ENCODE measurements at places on chromosomes 12 and 14.

DNA sequence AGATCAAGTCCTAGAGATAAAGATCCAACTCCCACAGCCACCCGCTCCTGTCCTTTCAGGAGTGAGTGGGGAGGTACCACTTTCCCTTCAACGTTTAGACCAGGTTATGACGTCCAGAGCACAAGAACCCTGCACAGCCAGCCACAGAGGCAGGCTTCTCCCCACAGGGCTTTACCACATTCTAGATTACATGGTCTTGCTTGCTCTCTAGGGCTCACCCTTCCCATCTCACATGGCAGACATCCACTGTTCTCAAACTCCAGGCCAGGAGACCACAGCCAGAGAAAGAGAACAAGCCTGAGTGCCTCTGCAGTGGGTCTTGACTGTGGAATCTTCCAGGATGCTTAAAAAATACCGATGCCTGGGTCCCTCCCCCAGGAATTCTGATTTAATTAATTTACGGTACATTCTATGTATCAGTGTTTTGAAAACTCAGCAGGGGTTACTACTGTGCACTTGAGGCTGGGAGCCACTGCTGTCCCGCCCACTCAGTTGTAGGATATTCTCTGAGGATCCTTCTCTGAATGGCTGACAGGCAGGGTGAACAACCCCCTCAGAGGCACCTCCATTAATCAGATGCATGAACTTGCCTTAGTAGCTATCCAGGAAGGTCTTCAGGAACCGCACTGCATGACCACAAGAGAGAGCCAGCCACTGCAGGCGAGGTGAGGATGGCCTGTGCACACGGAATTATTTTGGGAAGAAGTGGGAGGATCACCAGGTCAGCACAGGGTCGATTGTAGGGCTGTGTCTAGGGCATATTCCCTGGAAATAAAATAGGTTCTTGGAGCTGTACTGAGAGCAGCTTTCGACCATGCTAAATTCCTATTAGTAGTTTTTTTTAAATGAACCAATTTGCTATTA lies 21.5 kb upstream of the SOCS2 start:
- DNase-seq: no peak

GRCh38 chr12:96236221-96236822 lies 42.1 kb downstream of the ELK3 start:
- DNase-seq: no peak

GRCh38 chr12:117403586-117404139 lies 42.2 kb upstream of the NOS1 start:
- DNase-seq: no peak

- DNase-seq: no peak
Measured at GRCh38 chr12:49843876-49844437, 1.1 kb upstream of the BCDIN3D start.

GRCh38 chr12:29879606-29880308 lies 96.0 kb upstream of the TMTC1 start:
- DNase-seq: no peak

DNA sequence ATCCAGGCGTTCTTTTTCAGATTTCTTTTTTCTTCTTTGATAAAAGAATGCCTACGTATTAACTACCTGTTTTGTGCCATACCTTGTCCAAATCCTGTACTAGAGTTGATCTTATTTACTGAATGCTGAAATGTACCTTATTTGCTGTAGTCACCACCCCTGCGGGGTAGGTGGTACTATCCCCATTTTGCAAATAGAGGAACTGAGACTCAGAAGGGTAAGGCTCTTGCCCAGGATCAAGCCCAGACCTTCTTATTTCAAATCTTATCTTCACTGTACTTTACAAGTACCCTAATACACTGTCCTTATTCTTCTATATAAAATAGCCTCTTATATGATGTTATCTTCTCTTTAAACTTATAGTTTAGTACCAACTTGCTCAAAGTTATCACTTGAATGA lies 206.5 kb downstream of the SLC41A2 start:
- no peak for DNase-seq

DNA sequence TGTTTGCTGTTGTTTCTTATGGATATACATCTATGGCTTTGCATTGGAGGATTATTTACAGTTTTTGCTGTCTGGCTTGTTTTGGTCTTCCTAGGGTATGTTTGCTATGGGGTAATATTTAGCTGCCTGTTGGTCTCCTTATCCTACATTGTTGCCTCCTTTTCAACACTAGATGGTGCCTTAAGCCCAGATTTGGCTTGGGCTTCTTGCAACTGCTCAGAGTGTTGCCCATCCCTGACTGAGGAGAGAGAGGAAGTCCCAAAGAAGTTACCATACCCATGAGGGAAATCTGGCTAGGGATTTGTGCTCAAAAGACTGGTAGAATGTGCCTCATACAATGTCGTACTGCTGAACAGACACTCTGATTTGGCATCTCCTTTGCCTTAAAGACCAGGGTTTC lies 94.6 kb upstream of the MUCL1 start:
- no peak for DNase-seq

GRCh38 chr14:38662781-38663180 lies 406.9 kb upstream of the CLEC14A start:
- DNase-seq: no peak

GRCh38 chr14:91400696-91401095 lies 16.9 kb downstream of the CCDC88C start:
- DNase-seq: no peak

DNA sequence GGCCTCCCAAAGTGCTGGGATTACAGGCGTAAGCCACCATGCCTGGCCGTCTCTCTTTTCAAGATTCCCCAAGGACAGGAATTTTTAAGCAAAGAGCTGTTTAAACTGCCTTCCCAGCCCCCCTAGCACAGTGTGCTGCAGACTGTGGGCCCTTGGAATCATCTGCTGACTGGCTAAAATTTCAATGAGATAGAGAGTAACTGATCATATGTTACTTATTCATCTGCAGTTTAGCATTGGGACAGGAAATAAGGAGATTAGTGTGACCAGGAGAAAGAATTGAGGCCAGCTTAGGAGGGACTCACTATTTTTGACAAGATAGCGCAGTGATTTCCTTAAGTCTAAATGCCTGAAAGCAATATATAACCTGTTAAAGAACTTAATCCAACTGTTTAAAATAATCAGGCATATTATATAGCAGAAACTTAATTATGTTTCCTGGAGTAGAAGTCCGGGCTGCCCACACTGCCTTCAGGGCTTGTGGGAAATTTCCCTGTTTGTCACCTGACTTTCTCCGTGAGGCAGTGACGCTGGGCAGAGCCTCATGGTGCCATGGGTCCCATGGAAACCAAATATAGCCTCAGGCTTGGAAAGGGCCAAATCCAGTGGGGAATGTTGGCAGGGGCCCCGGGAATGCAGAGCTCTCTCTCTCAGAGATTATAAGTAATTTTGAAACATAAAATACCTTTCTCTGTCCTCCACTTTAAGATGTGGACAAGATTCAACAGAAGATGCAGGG lies 22.8 kb upstream of the CEBPE start:
- no peak for DNase-seq

DNA sequence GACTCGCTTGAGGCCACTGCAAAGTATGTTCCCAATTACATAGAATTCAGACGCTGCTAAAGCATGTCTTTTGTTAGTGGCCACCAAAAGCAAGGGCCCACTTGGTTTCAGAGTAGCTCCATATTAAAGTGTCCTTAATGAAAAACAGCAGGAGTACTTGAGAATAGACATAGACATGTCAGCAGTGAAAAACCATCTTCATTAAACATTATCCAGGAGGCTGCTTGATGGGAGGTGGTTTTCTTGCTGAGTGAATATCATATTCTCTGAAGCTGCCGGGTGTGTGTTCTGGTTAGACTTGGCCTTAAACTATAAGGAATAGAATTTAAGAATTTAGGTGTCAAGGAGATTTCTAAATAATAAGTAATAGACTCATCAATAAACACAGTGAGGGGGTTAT lies 79.5 kb upstream of the CCDC198 start:
- DNase-seq: no peak

GRCh38 chr14:76844223-76844622 lies 18.0 kb downstream of the LRRC74A start:
- peak; percentile 32 for DNase-seq

GRCh38 chr12:83985084-83985483 lies 927.5 kb downstream of the SLC6A15 start:
- no peak for DNase-seq

DNA sequence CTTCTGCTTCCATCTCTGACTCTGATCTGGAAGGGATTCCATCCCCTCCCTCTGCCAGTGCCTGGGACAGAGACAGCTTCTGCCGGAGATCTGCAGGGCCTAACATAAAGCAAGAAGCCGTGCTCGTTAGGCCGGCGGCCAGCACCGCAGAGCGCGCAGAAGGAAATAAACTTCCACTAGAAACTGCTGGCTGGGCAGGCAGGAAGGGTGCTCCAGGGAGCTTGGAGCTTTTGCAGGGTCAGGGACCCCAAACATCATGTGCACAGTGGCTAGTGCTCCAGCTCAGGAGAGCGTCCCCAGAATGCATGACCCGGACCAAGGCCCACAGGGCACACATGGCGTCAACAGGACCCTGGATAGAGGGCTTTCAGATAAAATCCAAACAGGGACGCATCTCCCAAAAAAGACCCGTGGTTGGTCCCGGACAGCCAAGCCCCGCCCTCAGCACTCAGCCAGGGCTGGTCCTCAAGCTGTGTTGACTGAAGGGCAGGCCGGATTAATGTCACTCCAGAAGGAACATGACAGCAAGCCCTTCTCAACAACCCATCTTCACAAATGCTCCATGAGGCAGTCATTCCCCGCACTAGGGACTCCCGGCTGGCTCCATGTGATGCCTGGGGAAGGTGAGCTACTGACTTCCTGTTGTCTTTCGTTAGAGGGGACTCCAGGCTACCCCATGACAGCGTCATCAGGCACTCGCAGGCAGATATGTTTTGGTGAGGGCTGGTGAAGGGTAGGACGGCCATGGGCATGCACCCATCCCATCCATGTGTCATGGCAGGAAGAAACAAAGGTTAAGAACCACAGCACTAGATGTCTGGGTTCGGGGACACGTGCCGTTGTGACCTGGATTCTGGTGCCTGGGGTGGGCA lies 121.5 kb downstream of the CALM1 start:
- no peak for DNase-seq

GRCh38 chr12:104501115-104501514 lies 44.4 kb downstream of the CHST11 start:
- no peak for DNase-seq

DNA sequence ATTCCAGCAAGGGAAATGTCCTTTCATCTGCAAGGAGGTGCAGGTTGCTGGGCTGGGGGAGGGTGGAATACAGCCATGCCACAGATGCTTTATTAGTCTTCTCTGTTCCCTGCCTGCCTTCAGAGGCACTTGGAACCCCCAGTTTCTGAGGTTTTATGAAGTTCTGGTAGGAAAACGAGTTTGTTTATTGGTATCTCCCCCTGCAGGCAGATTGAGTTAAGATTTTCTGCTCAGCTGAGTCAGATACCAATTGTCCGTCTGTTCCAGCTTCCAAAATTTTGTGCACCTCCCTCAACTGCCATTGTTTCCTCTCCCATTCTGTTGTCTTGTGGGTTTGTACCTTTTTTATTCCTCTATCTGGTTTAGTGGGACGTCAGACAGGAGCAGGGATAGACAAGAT lies 155.6 kb downstream of the ETV6 start:
- DNase-seq: no peak

DNA sequence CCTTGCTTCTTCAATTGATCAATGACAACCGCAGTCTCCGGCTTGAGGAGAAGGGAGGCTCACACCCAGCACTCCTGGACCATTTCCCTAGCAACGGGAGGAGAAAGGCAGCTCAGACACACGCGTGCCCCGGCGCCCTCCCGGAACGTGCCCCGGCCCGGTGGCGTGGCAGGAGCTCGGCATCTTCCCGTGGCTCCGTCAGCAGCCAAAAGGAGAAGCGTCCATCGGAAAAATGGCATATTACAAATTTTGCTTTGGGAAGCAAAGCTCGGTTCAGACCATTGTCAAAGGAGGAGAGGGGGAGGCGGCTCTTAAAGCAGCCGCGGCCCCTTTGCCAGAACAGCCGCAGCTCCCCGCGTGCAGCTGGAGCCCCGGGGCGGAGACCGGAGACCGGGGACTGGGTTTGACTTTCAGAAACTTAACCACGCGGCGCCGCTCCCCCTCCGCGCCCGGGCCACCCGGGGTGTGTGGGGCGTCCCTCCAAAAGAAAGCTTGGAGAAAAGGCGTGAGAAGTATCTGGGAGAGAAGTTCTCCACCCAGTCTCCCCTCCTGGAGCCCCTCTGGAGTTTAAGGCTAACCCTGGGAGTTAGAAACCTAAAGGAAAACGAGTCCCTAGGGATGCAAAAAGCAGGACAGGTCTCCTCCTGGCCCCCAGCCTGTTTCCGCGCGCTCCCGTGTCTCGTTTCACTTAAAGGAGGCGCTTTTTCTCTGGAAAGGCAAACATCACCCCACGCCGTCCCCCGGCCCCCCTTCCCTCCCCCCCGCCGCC lies 545 bp downstream of the PPFIA2 start:
- no peak for DNase-seq

DNA sequence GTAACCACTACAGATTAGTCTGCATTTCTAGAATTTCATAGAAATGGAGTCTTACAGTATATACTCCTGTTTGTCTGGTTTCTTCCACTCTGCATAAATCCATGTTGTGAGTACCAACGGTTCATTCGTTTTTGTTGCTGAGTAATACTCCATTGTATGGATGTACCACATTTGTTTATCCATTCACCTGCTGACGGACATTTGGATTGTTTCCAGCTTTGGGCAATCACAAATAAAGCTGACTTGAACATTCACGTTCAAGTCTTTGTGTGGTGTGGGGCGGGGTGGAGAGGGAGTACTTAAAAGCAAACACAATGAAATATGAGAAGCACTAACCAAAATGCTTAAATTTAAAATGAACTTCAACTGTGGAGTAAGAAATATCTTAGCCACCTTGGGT lies 7.1 kb downstream of the HECTD4 start:
- no peak for DNase-seq

DNA sequence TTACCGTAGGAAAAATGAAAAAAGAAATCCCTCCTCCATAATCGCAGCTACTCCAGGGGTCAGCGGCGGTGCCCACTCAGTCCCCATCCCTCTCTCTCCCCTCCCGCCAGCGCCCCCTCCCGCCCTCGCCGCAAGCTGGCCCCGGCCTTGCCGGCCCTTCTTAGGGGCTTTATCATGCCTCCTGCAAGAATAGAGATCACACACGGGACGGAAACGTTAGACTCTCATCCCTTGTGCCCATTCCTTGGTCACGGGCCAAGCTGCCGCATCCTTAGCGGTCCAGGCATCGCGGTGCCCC lies 692 bp upstream of the COX14 start:
- DNase-seq: no peak

- DNase-seq: no peak
Measured at GRCh38 chr12:130428116-130428515, 90.4 kb downstream of the PIWIL1 start.

DNA sequence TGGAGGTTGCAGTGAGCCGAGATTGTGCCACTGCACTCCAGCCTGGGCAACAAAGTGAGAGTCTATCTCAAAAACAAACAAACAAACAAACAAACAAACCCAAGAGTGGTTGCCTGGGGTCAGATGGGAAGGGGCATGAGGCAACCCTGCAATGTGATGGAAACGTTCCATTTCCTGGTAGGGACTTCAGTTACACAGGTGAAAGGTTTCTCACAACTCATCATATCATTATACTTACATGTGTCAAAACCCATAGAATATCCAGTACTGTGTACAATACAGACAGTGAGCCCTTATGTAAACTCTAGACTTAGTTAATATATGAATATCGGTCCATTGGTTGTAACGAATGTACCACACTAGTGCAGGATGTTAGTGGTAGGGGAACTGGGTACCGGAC lies 7.2 kb upstream of the KLC1 start:
- no peak for DNase-seq

Data from activated naive CD8-positive, alpha-beta T cell treated with anti-CD3 and anti-CD28 coated beads, Interleukin-2, amount 50 U/mL, for 16 hours (primary cell).